Inflammatory macrophage (primary cell): ENCODE measurements at places on chromosomes 3 and 15.
A peak's percentile ranks its signal among the peaks of the same experiment; 100 is the strongest.

- no peak for DNase-seq
Measured at GRCh38 chr3:52090933-52091468, 34.6 kb upstream of the DUSP7 start.

GRCh38 chr15:92797168-92798052, 102.7 kb upstream of the CHD2 start:
- DNase-seq = peak; percentile 92

DNA sequence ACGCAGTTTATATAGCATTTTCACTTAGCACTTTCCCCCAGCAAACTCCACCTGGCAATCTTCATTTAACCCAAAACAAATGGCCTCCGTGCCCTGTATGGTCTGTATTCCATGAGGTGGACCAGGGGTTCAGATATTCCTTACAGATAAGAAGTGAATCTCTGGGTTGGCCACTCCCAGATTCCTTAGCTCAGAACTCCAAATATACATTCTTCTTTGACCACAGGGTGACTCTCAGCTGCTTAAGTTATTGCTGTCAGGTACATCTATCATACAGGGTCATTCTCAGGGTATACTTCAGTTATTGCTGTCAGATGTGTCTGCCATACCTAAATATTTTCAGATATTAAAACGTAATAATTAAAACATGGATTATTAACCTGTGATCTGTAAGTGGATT, 229.8 kb downstream of the TBL1XR1 start:
- DNase-seq = no peak

GRCh38 chr15:38335116-38335515, 82.5 kb downstream of the SPRED1 start:
- no peak for DNase-seq

DNA sequence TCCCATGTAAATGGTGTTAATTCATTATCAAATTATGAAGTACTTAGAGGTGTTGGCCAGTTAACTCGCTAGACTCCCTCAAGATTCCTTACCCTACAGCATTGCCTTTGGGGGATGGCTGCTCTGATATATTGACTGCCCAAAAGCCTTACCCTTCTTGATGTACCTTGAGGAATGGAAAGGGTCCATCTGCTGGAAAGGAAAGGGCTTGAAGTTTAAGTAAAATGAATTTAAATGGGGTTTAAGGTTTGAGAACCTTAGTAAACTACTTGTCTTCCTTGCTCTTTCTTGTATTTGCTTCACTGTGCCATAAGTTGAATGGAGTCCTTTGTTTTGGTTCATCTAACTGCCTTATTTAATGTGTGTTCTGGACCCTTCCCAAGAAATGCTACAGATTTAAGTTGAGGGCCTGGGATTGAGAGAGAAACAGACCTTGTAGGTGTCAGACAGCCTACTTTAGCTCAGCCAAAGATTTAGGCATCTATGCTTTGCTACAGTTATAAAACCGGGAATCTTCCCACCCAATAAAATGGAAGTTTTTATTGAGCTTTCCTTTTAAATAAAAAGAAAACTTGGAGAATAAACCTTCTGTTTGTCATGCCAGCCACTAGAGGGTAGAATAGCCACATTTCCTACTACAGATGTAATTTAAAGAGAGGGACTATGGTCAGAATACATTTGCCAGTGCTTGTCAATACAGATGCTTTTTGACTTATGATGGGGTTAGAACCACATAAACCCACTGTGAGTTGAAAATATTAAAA, 25.3 kb downstream of the CMSS1 start:
- DNase-seq = peak; percentile 48

DNA sequence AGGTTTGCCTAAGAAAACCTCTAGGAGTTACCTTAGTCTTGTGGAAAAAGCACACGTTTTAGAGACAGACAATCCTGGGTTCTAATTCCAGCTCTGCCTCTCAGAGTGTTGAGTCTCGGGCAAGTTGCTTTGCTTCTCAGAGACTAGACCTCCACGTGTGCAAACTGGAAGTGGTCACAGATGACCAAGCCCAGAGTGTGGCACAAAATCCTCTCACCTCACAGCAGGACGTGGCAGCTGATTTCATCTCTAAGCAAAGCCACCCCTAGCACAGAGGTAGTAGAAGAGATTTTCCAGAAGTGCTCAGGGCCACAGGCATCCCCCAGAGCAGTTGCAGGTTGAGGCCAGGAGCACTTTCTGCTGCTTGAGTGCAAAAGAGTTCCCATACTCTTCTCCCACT, 79.2 kb downstream of the CD47 start:
- DNase-seq = no peak

GRCh38 chr3:11706604-11707003, 62.9 kb upstream of the VGLL4 start:
- no peak for DNase-seq

- no peak for DNase-seq
Measured at GRCh38 chr3:54870423-54870822, 57.4 kb downstream of the LRTM1 start.

DNA sequence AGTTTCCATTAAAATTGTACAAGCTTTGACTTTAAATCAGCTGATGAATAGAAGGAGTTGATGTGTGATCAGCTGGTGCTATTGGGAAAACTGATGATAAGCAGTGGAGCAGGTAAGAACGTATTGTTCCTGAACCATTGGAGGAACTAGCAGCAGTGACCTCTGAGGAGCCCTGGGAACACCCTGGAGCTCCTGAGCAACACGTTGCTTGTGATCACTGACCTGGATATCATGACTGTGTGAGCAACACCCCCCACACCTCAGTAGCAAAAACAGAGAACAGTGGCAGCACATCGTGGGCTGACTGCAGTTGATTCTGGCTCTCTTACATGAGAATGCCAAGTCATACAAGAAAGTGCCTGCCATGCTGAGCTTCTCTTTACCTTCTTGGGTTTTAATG, 72.9 kb downstream of the BLM start:
- DNase-seq = no peak
